ENCODE measurements at places on chromosomes 1 and 21.
A peak's percentile ranks its signal among the peaks of the same experiment; 100 is the strongest.

- DNase-seq: no peak
Observed at GRCh38 chr1:64685217-64685616, 59.7 kb upstream of the RAVER2 start.

- DNase-seq: no peak
Observed at GRCh38 chr1:154775621-154776605, 94.2 kb downstream of the KCNN3 start.

DNA sequence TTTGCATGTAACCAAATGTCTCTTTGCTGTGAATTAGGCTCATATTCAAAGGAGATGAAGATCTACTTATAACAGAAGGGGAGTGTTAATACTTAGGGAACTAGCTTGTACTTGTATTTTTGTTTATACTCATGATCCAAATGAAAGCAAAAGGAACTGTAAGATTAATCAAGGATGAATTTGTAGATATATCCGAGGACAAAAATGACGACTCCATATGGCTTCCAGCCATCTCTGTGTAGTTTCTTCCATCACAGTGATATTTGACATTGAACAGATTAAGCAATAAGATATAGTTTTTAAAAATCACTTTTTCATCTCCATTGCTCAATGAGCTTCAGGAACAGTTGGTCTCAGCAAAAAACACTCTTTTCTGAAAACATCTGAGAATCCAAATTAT, 257.4 kb upstream of the CAMK1G start:
- no peak for DNase-seq

DNA sequence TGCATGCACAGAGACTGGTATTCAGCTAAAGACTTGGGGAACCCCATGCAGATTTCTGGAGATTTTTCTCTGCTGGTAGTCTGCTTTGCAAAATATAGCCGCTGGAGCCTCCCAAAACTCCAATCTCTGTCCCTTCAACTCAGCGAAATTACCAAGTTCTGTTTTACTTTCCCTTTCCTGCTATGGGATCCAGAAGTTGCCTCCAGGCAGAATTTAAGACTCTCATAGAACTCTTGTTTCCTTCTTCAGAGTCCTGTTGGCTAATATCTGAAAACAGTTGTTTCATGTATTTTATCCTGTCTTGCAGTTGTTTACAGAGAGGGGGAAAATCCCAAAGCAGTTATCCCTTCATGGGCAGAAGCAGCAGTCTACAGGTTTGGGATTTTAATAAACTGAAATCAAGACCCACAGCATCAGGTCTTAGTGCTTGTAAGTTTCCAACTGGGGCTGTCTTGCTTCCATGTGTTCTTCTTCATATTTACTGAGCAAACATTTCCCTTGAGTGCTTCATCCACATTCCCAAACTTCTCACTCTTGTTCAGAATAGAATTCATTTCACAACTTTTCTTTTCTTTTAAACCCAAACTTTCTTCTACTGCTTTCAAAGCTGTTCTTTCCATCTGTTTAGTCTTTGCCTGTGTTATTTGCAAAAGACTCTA, 221.3 kb upstream of the DMRTA2 start:
- DNase-seq: no peak

- DNase-seq: peak; percentile 46
Observed at GRCh38 chr1:153404768-153405167, 11.6 kb upstream of the S100A7A start.

DNA sequence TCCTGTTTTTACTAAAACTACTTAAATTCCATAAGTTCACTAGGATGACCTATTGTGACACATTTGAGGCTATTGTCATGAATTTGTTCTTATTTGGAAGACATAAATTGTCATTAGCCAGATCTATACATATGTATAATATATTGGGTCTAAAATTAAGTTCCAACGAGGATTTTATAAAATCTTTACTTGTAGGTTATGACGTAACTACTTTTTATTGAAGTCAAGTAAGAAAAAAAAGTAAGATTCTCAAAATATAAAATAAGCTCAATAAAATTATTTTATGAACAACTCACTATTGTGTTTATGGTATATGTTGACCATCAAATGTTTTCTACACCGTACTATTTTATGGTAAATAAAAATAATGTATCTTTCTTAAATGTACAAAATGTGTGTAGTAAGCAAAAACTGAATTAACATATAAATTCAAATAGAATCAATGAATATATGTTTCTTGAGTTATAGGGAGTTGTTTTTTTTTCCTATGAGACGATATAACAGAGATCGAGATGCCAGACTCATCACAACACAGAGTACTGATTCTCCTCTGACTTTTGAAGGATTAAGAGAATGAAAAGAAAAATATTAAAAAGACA, 64.1 kb downstream of the NEGR1 start:
- DNase-seq: no peak

- no peak for DNase-seq
Observed at GRCh38 chr1:11704194-11704529, 12.7 kb downstream of the DRAXIN start.

- peak; percentile 60 for DNase-seq
Observed at GRCh38 chr1:160428655-160429054, 28.3 kb downstream of the VANGL2 start.

DNA sequence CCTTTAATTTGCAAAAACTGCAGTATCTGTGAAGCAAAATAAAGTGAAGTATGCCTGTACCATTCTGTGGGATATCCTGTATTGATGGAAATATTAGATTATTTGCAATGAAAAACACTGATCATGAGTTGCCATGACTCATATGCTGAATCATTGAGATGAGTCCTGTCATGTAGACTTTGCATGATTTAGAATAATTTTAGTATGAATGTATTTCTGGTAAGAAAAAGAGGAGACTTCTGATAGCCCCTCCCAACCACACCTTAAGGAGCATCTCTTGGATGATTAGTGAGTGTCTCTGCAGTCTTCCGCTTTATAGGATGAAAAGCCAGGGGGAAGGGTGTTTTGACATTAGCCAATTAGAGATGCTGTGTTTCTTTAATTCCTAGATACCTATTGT, 55.2 kb upstream of the PTGS2 start:
- DNase-seq: no peak

DNA sequence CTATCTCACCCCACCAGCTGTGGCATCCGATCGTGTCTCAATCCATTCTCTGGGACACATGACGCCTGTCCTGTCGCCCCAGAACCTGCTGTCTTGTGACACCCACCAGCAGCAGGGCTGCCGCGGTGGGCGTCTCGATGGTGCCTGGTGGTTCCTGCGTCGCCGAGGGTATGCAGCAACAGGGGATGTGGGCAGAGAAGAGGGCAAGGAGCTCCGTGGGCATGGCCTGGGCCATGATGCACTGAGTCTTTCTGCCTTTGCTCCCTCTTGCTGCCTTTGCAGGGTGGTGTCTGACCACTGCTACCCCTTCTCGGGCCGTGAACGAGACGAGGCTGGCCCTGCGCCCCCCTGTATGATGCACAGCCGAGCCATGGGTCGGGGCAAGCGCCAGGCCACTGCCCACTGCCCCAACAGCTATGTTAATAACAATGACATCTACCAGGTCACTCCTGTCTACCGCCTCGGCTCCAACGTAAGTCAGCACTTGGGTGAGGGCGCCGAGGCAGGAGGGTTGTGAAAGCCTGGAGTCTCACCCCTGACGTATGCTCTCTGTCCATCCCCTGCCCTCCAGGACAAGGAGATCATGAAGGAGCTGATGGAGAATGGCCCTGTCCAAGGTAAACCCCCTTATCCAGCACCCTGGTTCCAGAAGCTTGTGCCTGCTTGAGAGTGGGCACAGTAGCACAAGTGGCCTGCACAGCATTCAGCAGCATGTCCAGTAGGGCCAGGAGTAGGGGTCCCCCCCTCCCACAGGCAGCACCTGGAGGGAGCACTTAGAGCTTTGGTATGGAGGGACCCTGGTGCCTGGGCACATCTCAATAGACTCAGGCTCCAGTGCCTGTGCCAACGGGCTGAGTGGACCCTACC, 8.8 kb downstream of the TINAGL1 start:
- no peak for DNase-seq

- no peak for DNase-seq
Observed at GRCh38 chr1:117812869-117813511, 116.4 kb downstream of the GDAP2 start.

DNA sequence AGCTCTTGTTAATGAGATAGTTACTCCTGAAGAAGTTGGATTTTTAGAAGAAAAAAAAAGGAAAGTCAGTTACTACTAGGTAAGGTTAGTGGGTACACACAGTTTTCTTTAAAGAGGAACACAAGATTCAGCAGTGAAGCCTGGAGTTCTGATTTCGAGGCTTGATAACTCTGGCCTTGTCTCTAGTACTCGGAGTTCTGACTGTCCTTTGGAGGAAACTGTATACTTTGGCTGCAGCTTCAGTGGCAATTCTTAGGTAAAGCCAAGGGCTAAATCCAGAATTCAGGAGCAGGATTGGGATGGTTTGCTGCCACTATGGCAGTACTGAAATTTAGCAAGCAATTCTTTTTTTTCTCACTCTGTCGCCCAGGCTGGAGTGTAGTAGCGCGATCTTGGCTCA, 9.2 kb downstream of the ACADM start:
- no peak for DNase-seq

DNA sequence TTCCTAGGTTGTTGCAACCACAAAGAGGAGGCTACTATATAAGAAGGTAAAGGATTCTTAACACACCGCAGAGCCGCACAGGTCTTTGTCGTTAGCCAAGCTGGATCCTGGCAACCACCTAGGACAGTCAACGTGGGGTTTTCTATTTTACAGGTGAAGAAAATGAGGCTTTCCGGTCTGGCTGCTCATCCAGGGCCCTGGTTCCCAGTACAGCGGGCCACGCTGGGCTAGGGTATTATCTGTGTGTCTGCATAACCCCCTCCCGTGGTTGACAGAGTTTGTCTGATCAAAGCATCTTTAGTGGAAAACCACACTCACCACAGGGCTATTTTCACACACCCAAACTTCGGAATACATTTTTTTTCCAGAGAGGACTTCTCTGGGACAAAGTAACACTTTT, 39.0 kb upstream of the PDE9A start:
- peak; percentile 42 for DNase-seq

- no peak for DNase-seq
Observed at GRCh38 chr1:55321942-55322341, 106.8 kb upstream of the USP24 start.

DNA sequence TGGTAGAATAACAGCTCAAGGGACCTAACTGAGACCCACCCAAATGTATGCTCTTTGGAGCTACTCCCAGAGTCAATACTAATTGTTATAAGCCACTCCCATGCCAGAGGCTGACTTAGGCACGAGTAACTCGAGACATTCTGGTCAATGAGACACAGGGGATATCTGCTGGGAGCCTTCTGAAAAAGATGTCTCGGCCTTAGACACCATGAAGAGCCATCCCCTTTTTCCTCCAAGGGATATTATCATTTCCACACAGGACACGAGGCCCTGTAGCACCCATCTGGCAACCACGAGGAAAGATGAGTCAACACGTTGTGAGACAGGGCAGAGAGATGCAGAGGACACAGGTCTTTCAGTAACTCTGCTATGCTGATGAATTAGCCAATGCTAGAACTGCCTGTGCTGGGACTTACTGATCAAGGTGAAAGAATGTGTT, 30.7 kb downstream of the ITPKB start:
- DNase-seq: no peak

GRCh38 chr1:22506130-22506692, 54.6 kb downstream of the ZBTB40 start:
- DNase-seq: no peak

DNA sequence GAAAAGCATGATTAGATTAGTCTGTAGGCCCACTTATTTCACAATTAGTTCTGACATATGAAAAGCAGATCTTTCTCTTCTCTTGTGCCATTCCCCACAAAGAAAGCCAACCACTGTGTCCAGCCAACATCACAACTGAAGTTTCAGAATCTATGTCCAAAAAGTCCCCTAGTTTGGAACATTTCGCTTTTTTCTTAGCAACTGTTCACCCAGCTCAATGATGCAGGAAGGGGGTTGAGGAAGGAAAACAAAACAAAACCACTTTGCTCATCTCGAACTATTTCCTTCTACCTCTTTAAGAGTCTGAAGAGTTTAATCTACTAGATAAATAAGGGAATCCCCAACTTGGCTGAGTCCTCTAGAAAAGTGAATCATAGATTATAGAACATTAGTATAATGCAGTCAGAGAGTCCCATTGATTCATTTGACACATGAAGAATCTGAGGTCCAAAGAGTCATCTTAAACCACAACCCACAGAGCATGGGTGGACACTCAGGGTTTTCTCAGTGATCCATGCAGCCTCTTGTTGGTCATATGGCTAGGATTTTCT, 159.3 kb upstream of the SGIP1 start:
- DNase-seq: peak; percentile 81

- no peak for DNase-seq
Observed at GRCh38 chr21:43337901-43338655, 88.9 kb downstream of the SIK1 start.

All from activated CD4-positive, alpha-beta T cell treated with anti-CD3 and anti-CD28 coated beads, Interleukin-2, Interleukin-4, amounts not matched to agents 100 ng/mL and 50 ng/mL, durations not matched to agents 16 hours and 8 hours (primary cell).